Kidney (tissue), 22 donors: ENCODE measurements at places on chromosomes 5 and 9. TPM values are rescaled to one million over a fixed set of nuclear protein-coding genes. Genes with fewer than 3 reads are reported as not detected.

The XPA gene
- 17.7 TPM for total RNA-seq

The TERT gene
- total RNA-seq: 0.91 TPM

DNA sequence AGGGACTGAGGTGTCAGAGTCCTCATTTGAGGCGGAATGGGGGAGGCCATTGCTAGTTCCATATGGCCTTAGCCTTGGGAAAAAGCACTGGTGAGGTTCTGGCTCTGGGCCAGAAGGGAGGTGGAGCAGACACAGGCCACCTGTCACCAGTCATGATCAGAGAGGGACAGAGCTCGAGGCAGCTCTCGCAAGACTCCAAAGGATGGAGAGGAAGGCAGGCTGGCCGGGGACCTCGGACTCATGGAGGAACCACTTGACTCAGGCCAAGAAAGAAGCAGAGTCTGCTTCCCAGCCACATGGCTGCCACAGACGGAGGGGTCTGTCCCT lies 29.2 kb upstream of the NSMF start:
- no peak overlapping the region for H3K27ac ChIP-seq
- no peaks in the 10 kb centered on the region for H3K36me3 ChIP-seq
- no peaks in the 10 kb centered on the region for H3K27me3 ChIP-seq
- DNase-seq: peak; percentile 38
- no peaks in the 10 kb centered on the region for H3K4me1 ChIP-seq
- no peak overlapping the region for H3K4me3 ChIP-seq

GRCh38 chr5:180121826-180122413 lies 50.4 kb upstream of the RNF130 start:
- H3K4me3 ChIP-seq: no peak overlapping the region
- H3K27me3 ChIP-seq: no peaks in the 10 kb centered on the region
- peak; percentile 1 for DNase-seq
- H3K4me1 ChIP-seq: no peaks in the 10 kb centered on the region
- no peaks in the 10 kb centered on the region for H3K36me3 ChIP-seq

DNA sequence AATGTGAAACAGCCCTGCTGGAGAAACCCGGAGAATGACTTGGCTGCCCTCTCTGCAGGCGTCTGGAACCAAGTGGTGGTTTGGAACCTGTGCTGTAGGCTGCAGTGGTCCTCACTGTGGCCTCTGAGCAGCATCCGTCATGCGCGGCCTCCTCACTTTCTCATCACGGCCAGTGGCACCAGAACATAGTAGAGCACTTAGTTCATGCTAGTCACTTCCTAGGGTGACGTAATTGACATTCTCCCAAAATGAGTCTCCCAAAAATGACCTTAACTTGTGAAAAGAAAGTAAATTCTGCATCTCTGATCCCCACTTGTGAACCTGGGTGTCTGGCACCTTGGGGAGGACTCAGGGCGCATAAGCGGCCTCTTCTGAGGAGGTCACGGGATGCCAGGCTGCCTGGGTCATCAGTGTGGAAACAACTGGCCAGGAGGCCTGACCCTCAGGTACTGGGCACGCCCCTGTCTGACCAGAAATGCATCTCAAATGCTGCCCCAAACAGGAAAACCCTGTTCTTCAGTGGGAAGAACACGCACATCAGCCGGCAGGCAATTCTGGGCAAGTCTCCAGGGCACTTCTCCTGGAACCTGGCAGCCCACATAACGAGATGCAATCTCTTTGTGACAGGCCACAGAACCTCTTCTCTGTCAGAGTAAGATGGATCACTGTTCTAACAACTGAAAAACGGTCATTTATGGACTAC lies 36.6 kb upstream of the SPTLC1 start:
- peak; percentile 62 for DNase-seq
- no peak overlapping the region for H3K27ac ChIP-seq
- H3K27me3 ChIP-seq: no peaks in the 10 kb centered on the region
- H3K36me3 ChIP-seq: no peaks in the 10 kb centered on the region
- no peaks in the 10 kb centered on the region for H3K4me1 ChIP-seq
- H3K4me3 ChIP-seq: no peak overlapping the region

DNA sequence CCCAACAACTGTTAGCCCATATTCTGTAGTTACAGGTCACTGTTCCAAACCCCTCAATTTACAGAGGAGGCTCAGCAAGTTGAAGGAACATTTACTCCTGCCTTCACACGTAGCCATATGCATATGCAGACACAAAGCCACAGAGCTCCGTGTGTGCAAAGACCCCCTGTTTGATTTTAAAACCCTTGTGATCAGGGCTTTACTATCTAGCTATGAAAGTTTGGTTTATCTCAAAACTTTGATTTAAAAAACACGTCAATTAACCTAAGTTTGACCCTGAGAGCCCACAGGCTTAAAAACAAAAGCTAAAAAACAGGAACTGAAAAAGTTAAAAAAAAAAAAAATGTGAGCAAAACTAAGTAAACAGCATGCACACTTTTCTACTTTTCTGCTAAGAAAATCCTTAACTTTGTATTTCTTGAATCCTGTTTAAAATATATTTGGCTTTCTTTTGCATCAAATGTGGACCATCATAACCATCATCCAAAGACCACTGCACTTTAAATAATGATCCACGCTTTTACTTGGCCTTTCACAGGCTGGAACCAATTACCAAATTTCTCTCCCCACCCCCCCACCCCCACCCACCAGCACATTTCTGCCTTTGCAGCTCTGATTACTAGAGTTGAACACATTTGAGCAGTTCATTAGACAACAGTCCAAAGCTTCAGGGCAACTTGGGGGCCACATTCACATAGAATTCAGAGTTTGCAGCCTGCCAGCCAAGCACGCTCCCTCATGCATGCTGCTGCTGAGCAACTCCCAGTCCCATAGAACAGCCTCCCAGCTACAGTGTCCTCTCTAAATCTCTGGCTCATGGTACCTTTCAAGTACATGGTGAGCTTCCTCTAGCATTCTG lies 128.8 kb upstream of the MAP3K1 start:
- no peak overlapping the region for H3K27ac ChIP-seq
- H3K27me3 ChIP-seq: no peaks in the 10 kb centered on the region
- no peak overlapping the region for H3K4me3 ChIP-seq
- peaks cover 2% of the 10 kb centered on the region for H3K4me1 ChIP-seq
- no peaks in the 10 kb centered on the region for H3K36me3 ChIP-seq
- DNase-seq: peak; percentile 74

DNA sequence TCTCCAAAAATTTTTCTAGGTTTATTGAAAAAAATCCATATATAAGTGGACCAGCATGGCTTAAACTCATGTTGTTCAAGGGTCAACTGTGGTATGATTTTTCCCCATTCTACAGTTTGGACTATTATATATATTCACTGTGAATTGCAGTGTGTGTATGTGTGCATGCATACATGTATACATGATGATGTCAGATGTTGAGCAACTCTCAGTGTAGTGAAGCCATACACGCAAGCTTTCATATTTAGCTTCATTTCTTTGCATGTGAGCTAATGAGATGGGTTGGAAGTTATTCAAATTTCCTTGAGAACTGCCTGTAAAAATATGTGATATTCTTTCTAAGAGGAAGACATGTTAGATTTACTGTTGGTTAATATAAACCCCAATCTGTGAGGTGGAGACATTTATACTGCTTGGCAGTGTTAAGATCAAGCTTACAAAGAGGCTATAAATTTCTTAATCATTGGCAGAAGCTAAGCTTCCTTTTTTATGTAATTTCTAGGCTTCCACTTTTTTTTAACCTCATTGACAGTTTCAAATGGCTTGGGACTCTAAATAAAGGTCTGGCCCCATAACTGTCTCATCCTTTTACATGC lies 134.8 kb downstream of the GABRG2 start:
- no peaks in the 10 kb centered on the region for H3K4me1 ChIP-seq
- H3K27ac ChIP-seq: no peak overlapping the region
- DNase-seq: no peak
- H3K4me3 ChIP-seq: no peak overlapping the region

- no peaks in the 10 kb centered on the region for H3K4me1 ChIP-seq
- DNase-seq: no peak
- H3K27ac ChIP-seq: no peak overlapping the region
- H3K36me3 ChIP-seq: no peaks in the 10 kb centered on the region
- H3K27me3 ChIP-seq: no peaks in the 10 kb centered on the region
These were observed 166.9 kb upstream of the MRPS30 start for GRCh38 chr5:44641820-44642219.

DNA sequence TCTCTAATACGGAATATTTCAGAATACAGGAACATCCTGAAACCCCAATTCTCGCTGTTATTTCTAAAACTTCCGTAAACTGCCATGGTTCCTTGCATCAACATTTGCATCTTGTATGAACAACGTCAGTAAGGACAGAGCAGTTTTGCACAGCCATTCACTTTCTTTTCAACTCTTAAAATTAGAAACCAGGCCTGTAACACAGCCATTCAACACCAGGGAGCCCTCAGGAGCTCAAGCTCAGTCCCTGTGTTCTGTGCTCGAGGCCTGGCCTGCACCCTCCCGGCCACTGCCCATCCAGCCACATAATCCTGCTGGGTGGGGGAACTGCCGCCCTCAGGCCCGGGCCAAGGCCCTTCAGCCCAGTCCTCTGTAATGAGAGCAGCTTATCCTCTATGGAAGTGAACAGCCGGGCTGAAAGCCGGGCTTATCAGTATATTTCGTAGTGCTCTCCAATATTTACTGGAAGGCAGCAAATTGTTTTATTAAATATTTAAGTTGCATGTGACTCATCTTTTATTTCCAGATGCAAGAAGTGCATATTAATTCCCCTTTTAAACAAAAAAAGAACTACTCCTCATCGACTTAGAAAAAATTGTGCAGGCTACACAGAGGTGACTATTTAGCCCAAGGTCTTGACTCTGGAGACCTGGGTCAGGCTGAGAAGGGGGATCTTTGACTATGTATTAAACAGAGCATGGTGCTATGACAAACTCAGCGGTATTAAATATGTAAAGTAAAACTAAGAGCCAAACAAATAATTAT lies 33.2 kb upstream of the SLC6A3 start:
- DNase-seq: no peak
- H3K4me1 ChIP-seq: no peaks in the 10 kb centered on the region
- H3K4me3 ChIP-seq: no peak overlapping the region
- no peaks in the 10 kb centered on the region for H3K27me3 ChIP-seq
- H3K36me3 ChIP-seq: no peaks in the 10 kb centered on the region

GRCh38 chr9:7790022-7790818 lies 9.4 kb downstream of the DMAC1 start:
- H3K4me1 ChIP-seq: no peaks in the 10 kb centered on the region
- no peak overlapping the region for H3K27ac ChIP-seq
- no peak for DNase-seq
- H3K36me3 ChIP-seq: no peaks in the 10 kb centered on the region

- peaks cover 10% of the 10 kb centered on the region for H3K4me1 ChIP-seq
- H3K36me3 ChIP-seq: no peaks in the 10 kb centered on the region
- H3K27ac ChIP-seq: no peak overlapping the region
- no peak overlapping the region for H3K4me3 ChIP-seq
- peak; percentile 31 for DNase-seq
- H3K27me3 ChIP-seq: no peaks in the 10 kb centered on the region
These were observed 154.8 kb downstream of the GADD45G start for GRCh38 chr9:89759572-89759971.

DNA sequence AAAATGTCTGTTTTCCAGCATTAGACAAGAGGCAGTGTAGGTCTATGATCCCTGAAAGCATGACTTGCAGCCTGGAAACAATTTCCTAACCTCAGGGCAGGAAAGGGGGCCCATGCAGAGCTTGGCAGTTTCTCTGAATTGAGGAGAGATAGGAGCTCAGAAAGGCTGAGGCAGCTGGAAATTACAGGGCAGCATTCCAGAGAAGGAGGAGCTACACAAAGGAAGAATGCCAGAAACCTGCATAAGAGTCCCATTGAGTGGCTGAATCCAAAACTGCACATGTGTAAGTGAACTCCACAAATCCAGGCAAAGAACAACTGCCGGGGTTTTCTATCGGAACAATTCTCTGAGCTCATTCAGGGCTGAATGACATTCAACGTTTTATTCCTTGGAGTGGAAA lies 346.8 kb downstream of the PIK3R1 start:
- DNase-seq: peak; percentile 90
- no peak overlapping the region for H3K4me3 ChIP-seq
- H3K27me3 ChIP-seq: no peaks in the 10 kb centered on the region
- no peaks in the 10 kb centered on the region for H3K36me3 ChIP-seq

The MCTP1 gene
- 19.3 TPM for total RNA-seq

GRCh38 chr9:116653348-116654058 lies 33.6 kb upstream of the TRIM32 start:
- no peaks in the 10 kb centered on the region for H3K27me3 ChIP-seq
- no peaks in the 10 kb centered on the region for H3K4me1 ChIP-seq
- no peak overlapping the region for H3K4me3 ChIP-seq
- no peak for DNase-seq

The ITGA2 gene
- 44.5 TPM for total RNA-seq

The ORM2 gene
- not detected for total RNA-seq

The ADAMTS12 gene
- total RNA-seq: 2.0 TPM

- DNase-seq: no peak
- no peak overlapping the region for H3K27ac ChIP-seq
- no peaks in the 10 kb centered on the region for H3K36me3 ChIP-seq
- no peak overlapping the region for H3K4me3 ChIP-seq
- H3K4me1 ChIP-seq: no peaks in the 10 kb centered on the region
These were observed 1363.3 kb downstream of the MAT2B start for GRCh38 chr5:164868761-164869160.

The C5orf15 gene
- 43.9 TPM for total RNA-seq

DNA sequence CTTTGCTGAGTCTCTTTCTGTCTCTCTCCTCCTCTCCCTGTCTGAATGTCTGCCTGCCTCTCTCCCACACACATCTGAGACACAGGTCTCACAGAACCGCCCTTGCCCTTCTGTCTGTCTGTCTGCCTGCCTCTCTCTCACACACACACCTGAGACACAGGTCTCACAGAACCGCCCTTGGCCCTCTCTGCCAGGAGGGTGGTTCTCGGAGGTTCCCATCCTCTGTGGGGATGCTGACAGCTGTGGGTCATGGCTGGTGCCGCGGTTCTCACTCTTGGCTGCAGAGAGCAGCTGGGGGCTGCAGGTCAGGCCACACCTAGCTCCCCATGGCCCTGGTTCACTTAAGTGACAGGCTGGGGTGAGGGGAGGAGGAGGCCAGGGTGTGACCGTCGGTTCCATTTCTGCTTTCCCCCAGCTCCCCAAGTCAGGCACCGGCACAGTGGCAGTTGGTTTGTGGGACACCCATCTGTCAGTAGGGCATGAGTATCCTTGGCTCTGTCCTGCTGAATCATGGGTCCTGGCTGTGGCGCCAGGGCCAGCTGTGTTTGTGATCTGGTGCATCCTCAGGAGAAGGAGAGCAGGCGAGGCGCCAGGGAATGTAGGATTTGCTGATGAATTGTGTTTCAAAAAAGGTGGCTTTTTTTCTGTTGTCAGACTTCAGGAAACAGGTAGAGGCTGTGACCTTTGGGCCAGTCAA lies 42.3 kb upstream of the CLPTM1L start:
- no peak overlapping the region for H3K4me3 ChIP-seq
- H3K36me3 ChIP-seq: no peaks in the 10 kb centered on the region
- no peak overlapping the region for H3K27ac ChIP-seq
- peaks cover 2% of the 10 kb centered on the region for H3K27me3 ChIP-seq
- DNase-seq: no peak

- H3K4me1 ChIP-seq: no peaks in the 10 kb centered on the region
- no peaks in the 10 kb centered on the region for H3K36me3 ChIP-seq
- no peak overlapping the region for H3K4me3 ChIP-seq
- no peak overlapping the region for H3K27ac ChIP-seq
- DNase-seq: no peak
- H3K27me3 ChIP-seq: no peaks in the 10 kb centered on the region
These were observed 337.9 kb downstream of the PDE4D start for GRCh38 chr5:59555596-59555995.
